ENCODE measurements at places on chromosomes 7 and 10.

- DNase-seq = no peak
Measured at GRCh38 chr10:38605153-38605661, 511.1 kb downstream of the ZNF37A start.

DNA sequence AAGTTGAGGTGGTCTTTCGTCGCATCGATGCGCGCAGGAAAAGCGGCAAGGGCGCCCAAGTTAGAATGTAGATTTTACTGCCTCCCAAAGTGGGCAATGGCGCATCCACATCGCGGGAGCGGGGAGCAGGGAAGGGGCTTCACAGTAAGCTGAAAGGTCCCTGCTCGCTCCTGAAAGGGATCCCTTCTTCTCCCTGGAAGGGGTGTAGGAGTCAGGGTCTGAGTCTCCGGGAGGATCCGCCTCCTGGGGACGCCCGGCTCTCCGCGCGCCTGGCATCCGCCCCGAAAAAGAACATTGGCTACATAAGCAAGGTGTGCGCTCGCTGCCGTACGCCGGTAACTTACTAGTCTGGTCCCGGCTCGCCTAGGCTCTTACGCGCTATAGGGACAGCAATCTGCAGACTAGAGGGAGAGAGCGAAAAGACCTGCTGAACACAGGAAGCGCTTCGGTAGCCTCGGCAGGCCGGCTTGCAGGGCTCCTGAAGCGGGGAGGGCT lies 804 bp downstream of the UNC5B start:
- DNase-seq = peak; percentile 41

GRCh38 chr10:123911866-123912265 lies 20.3 kb upstream of the CPXM2 start:
- no peak for DNase-seq

DNA sequence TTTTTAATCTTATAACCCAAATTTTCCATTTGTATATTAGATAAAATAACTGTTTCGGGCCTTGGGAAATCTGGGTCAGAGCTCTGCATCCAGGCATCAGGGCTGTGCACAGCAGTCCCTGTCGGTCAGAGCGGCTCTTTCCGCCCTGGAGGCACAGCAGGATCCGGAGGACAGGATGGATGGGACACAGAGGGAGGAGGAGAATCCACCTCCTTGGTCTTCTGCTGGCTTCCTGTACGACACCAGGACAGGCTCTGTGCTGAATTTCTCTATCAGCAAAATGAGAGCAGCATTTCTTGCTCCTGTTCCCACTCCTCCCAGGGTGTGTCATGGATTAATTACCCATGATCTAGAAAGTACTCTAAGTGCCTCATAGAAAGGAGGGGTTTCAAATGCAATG lies 254.9 kb downstream of the SKAP2 start:
- no peak for DNase-seq

GRCh38 chr10:113540845-113541548 lies 11.9 kb upstream of the HABP2 start:
- no peak for DNase-seq

- peak; percentile 26 for DNase-seq
Measured at GRCh38 chr10:60237977-60238758, 151.5 kb downstream of the ANK3 start.

DNA sequence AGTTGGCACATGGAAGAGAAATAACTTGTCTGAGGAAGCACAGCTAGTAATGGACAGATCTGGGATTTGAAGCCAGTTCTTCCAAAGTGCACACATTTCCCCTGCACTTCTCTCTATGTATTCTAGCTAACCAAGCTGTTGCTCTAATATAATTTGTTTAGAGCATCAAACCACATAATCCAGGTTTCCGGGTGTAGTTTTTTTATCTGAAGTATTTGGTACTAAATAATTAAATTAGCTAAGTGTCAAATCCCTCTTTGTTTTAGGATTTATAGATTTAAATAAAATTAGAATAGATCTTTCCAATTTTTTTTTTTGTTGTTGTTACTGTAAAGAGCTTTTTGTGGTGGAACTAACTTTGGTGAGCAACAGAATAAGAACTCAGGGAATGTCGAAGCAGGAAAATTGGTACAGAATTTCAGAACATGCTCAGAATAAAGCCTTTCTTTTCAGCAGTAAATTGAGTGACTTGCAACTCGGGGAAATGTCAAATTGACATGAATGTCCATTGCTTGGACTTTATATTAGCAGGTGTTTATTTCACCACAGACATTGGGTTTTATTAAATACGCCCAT lies 33.7 kb downstream of the CAMK1D start:
- DNase-seq = no peak

Data from activated CD4-positive, alpha-beta memory T cell treated with anti-CD3 and anti-CD28 coated beads for 36 hours (primary cell).